T-helper 17 cell (primary cell): ENCODE measurements at places on chromosomes 6 and 20. TPM values are rescaled to one million over a fixed set of nuclear protein-coding genes. Genes with fewer than 3 reads are reported as not detected.

GRCh38 chr6:117550618-117551242, 51.6 kb downstream of the GOPC start:
- no peak for DNase-seq

- DNase-seq = no peak
Measured at GRCh38 chr20:45306431-45306982, at the start of gene RBPJL. RBPJL (plus strand) TSS chr20:45306840; CDS start chr20:45306923, 83 bp downstream.

- no peak for DNase-seq
Measured at GRCh38 chr6:116221911-116222310, 32.0 kb downstream of the TSPYL4 start.

GRCh38 chr6:167567142-167568033, 242.5 kb downstream of the TTLL2 start:
- DNase-seq = no peak

DNA sequence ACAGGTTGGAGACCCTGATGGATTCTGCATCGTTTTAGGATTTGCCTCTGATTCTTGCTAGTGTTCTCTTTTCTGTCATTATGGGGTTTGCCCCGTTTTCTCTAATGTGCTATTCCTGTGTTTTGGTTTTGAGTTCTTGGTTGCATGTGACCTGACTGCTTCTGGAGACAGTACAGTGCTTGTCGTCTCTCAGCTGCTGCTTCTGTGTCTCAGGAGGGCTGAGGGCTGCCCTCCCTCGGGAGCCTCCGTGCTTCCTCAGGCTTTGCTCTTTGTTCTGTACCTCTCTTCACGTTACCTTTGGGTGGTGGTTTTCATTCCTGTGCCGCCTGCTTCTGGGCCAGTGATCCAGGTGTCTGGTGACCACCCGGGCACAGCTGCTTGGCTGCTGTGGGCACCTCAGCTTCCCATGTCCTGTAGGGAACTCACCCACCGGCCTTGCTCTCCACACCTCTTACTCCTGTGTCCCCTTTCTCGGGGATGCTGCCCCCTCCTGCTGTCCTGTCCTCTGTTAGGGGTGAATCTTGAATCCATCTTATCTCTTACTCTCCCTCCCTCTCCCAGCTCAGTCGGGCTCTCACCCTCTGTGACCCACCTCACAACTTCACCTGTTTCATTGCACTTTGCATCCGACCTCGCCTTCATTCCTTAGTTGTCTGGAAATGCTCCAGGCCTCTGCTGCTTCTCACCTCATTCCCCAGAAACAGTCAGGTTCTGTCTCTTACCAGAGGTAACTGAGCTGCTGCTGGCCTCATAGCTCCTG, 33.2 kb downstream of the PANK2 start:
- no peak for DNase-seq

DNA sequence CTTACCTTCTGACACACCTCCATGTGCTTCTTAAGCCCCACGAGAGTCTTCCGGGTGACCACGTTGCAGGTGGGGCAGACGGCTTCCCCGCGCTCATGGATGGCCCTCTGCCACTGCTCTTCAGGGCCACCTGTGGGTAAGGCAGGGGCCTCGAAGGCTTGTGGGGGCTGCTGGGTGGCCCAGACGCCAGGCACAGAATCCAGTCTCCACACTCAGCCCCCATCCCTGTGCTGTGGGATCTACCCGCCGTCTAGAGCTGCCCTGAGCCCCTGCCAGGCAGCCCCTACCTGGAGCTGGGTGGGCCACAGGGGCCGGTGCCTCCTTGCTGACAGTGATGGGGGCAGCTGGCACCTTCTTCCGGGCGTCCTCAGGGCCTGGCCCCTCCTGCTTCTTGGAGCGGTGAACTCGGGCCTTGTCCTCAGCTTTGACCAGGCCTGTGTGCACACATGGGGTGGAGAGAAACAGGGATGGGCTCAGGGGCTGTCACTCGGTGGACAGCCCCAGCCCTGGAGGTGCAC, 5.9 kb downstream of the ZNF512B start:
- no peak for DNase-seq

DNA sequence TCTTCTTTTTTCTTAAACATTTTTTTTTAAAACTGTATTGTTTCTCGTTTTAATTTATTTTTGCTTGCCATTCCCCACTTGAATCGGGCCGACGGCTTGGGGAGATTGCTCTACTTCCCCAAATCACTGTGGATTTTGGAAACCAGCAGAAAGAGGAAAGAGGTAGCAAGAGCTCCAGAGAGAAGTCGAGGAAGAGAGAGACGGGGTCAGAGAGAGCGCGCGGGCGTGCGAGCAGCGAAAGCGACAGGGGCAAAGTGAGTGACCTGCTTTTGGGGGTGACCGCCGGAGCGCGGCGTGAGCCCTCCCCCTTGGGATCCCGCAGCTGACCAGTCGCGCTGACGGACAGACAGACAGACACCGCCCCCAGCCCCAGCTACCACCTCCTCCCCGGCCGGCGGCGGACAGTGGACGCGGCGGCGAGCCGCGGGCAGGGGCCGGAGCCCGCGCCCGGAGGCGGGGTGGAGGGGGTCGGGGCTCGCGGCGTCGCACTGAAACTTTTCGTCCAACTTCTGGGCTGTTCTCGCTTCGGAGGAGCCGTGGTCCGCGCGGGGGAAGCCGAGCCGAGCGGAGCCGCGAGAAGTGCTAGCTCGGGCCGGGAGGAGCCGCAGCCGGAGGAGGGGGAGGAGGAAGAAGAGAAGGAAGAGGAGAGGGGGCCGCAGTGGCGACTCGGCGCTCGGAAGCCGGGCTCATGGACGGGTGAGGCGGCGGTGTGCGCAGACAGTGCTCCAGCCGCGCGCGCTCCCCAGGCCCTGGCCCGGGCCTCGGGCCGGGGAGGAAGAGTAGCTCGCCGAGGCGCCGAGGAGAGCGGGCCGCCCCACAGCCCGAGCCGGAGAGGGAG, 580 bp downstream of the VEGFA start:
- no peak for DNase-seq

DNA sequence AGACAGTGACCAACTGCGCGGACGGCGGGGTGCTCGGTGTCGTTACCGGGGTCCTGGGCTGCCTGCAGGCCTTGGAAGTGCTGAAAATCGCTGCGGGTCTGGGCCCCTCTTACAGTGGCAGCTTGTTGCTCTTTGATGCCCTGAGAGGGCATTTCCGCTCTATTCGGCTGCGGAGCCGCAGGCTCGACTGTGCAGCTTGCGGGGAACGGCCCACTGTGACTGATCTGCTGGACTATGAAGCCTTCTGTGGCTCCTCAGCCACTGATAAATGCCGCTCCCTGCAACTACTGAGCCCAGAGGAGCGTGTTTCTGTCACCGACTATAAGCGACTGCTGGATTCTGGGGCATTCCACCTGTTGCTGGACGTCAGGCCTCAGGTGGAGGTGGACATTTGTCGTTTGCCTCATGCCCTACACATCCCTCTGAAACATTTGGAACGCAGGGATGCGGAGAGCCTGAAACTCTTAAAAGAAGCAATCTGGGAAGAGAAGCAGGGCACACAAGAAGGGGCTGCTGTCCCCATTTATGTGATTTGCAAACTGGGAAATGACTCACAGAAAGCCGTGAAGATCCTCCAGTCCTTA, 1.0 kb downstream of the MOCS3 start:
- DNase-seq = no peak

DNA sequence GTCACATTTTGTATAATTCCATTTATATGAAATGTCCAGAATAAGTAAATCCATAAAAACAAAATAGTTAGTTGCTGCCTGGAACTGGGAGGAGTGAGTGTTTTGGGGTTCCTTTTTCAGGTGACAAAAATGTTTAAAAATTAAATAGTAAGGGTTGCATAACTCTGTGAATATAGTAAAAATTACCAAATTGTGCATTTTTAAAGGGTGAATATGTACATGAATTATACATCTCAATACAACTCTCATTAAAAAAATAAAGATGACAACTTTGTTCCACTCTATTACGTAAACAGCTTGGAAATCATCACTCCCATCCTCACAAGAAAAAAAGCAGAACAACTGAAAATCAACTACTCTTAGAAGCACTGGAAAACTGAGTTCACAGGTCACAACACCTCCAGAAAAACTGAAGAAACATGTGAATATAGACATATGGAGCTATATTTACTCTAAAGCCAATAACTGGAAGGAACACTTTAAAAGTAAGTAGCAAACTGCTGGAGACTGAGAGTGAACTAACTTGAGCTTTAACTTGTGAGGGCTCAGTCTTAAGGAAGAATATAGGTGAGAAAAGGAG, 40.0 kb downstream of the RANBP9 start:
- DNase-seq = no peak

- DNase-seq = no peak
Measured at GRCh38 chr6:109052852-109053251, 41.8 kb downstream of the SESN1 start.

Gene FAM209B
- 3.2 TPM for total RNA-seq

Gene NNAT
- total RNA-seq = not detected

Gene CRISP3
- not detected for total RNA-seq

Gene BMP7
- not detected for total RNA-seq

Gene EBF4
- 2.3 TPM for total RNA-seq

Gene PHACTR1
- total RNA-seq = 2.8 TPM

Gene TCP1
- total RNA-seq = 196 TPM
